NCI-H69 (cell line): ENCODE measurements at places on chromosomes 11 and 22.
A peak's percentile ranks its signal among the peaks of the same experiment; 100 is the strongest.

DNA sequence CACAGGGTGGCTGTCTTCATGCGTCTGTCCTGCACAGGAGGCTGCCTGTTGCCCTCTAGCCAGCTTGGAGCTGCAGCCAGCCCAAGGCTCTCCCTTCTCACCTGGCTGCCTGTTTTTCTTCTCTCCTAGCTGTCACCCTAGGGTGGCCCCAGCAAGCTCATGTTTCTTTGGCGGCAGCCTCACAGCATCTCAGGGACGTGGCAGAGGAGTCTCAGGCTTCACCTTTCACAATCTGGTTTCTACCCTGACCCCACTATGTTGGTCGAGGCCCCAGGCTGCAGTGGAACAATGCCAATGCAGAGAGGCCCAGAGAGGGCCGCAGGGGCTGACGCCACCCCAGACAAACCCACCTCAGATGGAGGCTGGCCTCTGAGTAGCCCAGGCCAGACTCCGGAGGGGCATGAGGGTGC is 2.5 kb upstream of the CLDN5 start:
- no peak for DNase-seq

DNA sequence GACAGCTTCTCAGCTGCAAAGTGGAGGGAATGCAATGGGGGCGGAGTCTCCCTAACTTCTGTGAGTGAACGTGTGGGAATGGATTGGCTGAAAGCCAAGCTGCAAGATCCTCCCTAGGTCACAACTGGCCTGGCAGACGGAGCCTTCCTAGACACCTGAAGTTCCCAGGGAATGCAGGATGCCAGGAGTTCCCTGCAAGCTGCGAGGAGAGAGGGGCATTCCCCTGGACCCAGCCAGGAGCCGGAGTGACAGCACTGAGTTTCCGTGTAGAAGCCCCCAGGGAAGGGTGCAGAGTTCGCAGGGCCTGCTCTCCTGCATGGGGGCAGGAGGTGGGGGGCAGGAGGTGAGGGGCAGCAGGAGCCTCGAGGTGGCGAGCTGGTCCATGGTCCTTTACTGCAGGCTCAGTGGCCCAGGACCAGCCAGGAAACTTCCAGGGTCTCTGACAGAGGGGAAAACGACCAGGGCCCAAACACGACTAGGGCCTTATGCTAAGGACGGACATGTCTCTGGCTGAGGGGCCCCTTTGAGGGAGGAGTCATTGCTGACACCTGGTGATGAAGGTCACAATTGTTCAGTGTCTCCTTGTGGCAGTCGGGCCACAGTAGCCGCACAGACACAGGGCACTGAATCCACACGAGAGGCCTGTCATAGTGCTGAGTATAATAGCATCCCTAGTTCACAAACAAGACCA is 141.4 kb downstream of the FBXO7 start:
- DNase-seq, result peak; percentile 12

DNA sequence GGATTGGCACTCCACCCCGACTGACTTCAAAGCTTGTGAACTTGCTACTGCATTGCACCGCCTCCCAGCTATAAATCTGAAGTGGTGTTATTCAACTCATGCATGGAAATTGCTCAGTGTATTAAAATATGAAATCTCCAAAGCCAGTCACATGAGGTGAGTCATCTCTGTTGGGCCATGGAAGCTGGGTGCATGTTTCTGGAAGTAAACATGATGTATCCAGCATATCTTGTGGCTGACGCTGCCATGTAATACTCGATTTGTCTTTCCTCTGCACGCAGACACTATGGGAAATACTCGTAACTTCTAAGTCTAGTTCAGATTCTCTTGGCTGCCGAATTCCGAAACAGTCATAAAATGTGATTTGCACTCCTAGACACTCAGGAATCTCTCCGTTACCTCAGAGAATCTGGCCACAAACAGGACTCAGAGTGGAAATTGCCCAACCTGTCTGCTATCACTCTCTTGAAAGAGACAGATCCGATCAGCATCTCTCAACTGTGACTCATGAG is 154.9 kb upstream of the MPPED2 start:
- peak; percentile 17 for DNase-seq

- DNase-seq, result peak; percentile 83
These were observed 271.4 kb upstream of the LUZP2 start for GRCh38 chr11:24225501-24225900.

GRCh38 chr11:12482839-12483238 is 105.5 kb downstream of the PARVA start:
- no peak for DNase-seq

GRCh38 chr22:19109198-19110063 is 12.8 kb downstream of the DGCR2 start:
- DNase-seq, result no peak
